ENCODE measurements at places on chromosomes 4 and X.

DNA sequence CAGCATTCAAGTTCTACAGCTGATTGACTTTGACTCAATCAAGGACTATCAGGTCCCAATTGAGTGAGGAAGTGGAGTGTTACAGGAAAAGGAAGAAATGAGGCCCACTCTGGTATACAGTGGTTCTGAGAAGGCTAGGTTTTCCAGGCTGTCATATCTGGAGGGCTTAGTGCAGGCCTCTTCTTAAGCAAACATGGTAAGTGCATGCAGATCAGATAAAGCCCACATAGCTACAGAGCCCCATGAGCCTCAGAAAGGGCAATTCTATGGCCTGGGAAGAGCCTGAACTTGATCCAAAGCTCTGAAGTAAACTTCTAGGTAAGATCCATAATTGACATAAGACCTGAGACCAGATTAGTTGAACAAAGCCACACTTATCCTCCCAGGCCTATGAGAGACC, 29.0 kb upstream of the MAOA start:
- DNase-seq: no peak

DNA sequence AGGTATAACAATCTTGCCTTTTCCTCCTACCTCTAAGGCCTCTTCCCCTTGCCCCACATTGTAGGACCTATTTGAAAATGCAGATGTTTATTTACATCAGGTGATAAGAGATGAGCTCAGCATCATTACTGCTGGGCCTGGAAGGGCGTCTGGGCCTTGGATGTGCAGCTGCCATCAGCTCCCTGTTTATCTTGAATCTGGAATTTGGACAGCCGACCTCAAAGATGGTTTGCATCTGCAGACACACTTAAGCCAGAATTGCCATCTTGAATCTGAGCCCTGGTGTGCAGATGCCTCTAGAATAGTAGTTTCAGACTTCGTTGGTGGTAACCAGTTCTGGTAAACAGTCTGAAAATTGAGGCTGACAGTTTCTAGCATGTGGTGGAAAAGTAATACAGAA, 59.0 kb downstream of the FAM193A start:
- DNase-seq: no peak

DNA sequence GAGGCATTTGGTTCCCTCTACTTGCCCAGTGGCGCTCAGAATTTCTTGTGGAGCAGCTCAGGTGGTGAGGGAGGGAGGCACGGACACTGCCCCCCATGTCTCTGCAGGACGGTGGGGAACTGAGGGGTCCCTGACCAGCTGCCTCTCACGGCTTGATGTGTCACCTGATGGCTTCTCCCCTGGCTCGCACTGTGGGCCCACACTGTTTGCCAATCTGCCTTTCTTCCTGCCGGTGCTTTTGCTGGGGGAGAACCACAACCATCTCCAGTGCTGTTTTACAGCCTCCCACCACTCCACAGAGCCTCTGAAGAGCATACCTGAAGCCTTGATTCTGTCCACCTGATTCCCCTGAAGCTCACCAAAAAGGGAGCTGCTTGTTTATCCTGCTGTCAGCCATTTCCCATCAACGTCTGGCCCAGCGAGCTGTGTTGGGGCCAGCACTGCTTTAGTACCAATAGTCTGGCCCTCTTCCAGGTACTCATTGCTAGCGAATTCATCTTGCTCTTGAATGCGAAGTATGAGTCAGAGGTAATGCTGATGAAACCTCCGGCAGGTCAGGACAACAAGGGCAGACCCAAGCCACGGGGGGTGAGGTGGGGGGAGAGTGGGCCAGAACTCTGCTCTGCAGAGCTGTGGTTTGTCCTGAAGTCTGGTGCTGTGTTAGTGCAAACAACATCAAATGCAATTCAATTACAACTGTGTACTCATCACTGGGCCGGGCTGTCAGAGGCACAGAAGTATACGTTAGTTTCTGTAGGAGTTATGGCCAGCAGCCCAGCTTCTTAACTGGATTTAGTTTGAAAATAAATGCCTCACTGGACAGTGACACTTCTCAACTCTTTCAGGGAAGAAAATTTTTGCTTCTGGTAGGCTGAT, 208.3 kb upstream of the JADE1 start:
- peak; percentile 87 for DNase-seq

- DNase-seq: peak; percentile 40
These were observed 155.7 kb downstream of the CHIC2 start for GRCh38 chr4:53908661-53909078.

DNA sequence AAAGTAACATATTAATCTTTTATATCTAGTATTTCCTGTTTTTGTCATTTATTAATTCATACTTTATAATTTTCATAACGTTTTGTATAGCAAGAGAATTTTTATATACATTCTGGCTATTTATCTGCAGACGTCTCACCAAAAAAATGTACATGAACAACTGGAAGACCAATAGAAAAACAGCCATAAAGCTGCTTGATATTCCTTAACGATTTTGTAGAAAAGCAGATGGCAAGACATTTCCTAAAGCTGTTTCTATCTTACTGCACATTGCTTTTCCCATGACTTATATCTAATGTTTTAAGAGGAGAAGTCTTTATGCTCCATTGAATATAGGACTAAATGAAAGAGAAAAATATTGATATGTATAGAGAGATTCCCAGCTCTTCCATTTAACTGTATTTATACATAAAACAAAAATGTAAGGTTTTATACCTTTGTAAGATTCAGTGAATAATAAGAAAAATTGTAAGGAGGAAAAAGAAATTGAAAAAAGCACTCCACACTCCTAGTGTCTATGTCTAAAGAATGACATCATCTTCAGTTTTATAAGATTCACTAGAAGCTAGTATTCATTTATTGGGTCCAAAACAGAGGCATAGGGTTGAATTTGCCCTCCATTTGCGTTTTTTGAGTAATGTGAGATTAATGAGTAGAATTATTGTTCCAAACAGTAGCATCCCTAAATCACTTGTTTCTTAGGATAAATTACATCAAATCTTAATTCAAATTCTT, 248.5 kb downstream of the PPP3CA start:
- no peak for DNase-seq
